Stimulated activated CD4-positive, alpha-beta T cell treated with anti-CD3 and anti-CD28 coated beads, TNF-alpha, amount 100 ng/mL, for 1 hour (primary cell): ENCODE measurements at places on chromosomes 12 and 14.

GRCh38 chr14:35301735-35302528 is 9.8 kb downstream of the PSMA6 start:
- no peak for DNase-seq

DNA sequence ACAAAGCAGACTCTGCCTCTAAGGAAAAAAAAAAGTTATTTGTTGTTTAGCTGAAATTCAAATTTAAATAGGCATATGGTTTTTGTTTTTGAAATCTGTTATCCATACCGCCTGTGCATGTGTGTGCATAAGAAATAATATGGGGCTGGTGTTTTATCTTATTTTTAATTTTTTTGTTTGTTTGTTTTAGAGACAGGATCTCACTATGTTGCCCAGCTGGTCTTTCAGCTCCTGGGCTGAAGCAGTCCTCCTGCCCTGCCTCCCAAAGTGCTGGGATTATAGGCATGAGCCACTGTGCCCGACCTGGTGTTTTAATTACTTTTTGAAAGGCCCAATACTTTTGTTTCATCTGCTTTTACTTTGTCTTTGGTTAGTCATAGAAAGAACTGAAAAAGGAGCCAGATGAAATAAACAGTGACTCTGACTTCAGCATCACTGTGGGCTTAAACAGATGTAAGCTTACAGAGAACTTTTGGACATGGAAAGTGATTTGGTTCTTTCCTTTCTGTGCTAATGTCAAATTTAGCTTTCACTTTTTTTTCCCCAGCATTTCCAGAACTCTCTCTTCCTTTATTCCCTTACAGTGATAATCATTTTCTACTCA is 37.2 kb downstream of the SUPT16H start:
- no peak for DNase-seq

- DNase-seq: no peak
Measured at GRCh38 chr14:103136388-103137271, 13.4 kb downstream of the TNFAIP2 start.

GRCh38 chr12:15038137-15038536 is 65.3 kb downstream of the PDE6H start:
- DNase-seq: no peak

- no peak for DNase-seq
Measured at GRCh38 chr12:105368047-105368646, 37.7 kb downstream of the C12orf75 start.

DNA sequence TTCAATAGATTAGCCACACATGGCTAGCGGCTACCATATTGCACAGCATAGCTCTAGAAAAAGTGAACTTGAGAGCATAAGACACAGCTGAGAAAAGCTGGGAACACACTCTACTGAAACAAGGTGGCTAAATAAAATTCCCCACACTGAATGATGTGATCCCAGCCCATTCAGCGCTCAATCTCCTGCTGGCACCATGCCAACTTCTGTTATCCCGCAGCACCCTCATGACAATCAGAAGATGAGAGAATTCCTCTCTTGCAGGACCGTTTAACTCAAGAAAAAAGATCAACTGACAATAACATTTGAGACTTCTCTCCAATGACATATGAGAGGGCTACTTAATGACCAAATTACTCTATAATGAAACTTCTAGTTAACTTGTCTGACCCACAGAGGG is 115.4 kb downstream of the ADAMTS20 start:
- DNase-seq: no peak
